ENCODE measurements at places on chromosomes 13 and 19. TPM values are rescaled to one million over a fixed set of nuclear protein-coding genes. Genes with fewer than 3 reads are reported as not detected.

The SLC46A3 gene
- 1.6 TPM for total RNA-seq

The IFI30 gene
- 36.2 TPM for total RNA-seq

The ZNF28 gene
- 25.3 TPM for total RNA-seq

The CGB8 gene
- not detected for total RNA-seq

The ZNF491 gene
- total RNA-seq: 1.5 TPM

The PEG3 gene
- 0.21 TPM for total RNA-seq

The MUC16 gene
- total RNA-seq: 0.17 TPM

The ZNF681 gene
- total RNA-seq: 1.3 TPM

The CBARP gene
- 5.8 TPM for total RNA-seq

The TNFSF11 gene
- not detected for total RNA-seq

The PAK4 gene
- total RNA-seq: 8.8 TPM

The LILRA2 gene
- not detected for total RNA-seq

The S1PR4 gene
- total RNA-seq: 0.67 TPM

The AMH gene
- total RNA-seq: 1.2 TPM

The CGB3 gene
- not detected for total RNA-seq

Measured in mammary epithelial cell (primary cell).